ENCODE measurements at places on chromosomes 12 and 14. TPM values are rescaled to one million over a fixed set of nuclear protein-coding genes. Genes with fewer than 3 reads are reported as not detected.

DNA sequence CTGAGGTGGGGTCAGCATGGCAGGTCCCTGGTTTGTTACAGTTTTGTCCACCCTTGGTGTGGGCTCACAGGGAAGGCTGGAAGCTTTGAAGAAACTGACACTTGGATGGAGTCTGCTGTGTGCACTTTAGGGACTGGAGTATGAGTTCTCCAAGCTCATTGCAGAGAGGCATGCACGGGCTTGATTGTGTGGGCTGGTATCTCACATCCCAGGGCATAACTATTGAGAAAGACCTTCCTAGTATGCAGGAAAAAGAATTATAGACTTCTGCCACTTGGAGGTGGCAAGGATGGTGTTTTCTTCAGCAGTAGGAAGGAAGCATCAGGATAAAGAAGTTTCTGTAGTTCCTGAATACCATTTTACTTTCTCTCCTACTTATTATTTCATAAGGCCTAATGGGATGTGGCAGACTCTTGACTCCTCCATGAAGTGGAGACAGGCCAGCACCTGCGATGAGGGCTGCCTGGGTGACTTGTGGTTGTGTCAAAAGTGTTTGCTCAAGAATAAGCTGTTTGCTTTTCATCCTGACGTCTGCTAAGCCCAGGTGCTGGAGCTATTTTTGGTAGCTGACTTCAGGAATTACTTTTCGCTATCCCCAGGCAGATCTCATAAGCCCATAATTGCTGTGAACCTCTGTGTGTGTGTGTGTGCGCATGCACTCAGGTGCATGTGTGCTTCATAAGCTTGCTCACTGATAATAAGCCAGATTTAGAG is 125.8 kb downstream of the KTN1 start:
- no peak for DNase-seq

DNA sequence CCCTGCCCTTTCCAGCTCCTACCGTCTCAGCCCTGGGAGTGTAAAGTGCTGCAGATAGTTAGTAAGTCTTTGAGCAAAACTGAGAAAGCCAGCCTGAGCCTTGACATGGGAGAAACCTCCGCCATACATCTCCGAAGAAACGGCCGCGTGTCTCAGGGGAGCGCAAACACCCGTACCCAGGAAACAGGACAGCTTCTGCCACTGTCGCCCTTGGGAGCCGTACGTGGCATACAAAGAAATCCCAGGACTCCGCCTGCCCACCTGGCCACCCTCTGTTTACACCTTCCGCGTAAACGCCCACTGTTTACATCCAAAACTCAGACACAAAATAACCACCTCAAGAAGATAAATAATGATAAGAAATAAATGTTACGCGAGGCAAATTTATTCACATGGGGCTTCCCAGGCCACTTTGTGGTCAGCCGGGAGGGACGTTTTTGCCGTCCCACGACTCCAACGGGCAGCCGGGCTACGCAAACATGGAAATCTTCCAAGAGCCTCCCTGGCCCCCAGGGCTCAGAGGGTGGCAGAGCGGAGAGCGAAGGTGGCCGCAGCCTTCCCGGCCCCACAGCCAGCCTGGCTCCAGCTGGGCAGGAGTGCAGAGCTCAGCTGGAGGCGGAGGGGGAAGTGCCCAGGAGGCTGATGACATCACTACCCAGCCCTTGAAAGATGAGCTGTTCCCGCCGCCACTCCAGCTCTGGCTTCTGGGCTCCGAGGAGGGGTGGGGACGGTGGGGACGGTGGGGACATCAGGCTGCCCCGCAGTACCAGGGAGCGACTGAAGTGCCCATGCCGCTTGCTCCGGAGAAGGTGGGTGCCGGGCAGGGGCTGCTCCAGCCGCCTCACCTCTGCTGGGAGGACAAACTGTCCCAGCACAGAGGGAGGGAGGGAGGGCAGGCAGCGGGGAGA is at the start of gene BDKRB2:
Gene BDKRB2 (plus strand): TSS at position 689 of the 908 bp plus-strand sequence. CDS start 32,269 bp downstream, outside the sequence.
- peak; percentile 45 for DNase-seq

- no peak for DNase-seq
Observed at GRCh38 chr14:53022593-53022992, 71.7 kb upstream of the FERMT2 start.

DNA sequence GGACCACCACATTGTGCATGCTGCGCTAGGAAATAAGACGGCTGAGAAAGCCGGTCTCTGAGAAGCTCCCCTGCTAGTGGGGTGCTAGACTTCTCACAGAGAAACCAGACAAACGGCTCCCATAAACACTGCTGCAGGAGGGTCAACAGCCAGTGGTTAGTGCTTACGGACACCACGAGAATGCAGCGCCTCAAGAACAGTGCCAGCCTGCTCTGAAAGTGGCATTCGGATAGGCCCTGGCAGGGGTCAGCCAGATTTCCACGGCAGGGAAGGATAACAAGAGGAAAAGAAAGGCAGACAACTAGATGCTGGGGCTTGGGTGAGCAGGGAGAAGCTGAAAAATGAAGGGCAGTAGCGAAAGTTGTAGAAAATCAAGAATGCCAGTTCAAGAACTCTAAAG is 26.4 kb downstream of the PPTC7 start:
- DNase-seq: no peak

DNA sequence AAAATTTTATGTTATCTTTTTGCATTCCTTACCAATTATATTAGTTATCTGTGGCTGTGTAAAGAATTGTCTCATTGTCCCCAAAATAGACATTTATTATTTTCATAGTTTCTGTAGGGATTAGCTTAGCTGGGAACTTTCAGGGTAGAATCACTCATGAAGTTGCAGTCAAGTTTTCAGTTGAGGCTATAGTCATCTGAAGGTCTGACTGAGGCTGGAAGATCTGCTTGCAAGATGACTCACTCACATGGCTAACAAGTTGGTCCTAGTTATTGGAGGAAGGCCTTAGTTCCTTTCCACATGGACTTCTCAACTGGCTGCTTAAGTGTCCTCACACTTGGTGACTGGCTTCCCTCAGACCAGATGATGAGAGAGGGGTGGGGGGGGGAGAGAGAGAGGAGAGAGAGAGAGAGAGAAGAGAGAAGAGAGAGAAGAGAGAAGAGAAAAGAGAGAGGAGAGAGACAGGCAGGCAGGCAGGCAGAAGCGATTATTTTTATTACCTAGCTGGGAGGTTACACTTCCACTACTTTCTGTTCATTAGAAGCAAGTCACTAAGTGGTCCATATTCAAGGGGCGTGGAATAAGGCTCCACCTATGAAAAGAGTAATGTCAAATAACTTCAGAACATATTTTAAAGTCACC is 6.4 kb downstream of the AP5M1 start:
- no peak for DNase-seq

DNA sequence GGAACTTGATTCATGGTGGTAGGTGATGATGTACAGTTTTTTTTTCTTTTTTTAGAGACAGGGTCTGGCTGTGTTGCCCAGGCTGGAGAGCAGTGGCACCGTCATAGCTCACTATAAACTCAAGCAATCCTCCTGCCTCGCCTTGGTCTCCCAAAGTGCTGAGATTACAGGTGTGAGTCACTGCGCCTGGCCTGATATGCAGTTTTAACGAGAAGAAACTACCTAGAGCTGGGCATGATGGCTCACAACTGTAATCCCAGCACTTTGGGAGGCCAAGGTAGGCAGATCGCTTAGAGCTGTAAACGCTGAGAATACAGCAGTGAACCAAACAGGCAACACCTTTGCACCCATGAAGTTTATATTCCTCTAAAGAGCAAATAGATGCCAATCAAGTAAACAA is 13.0 kb upstream of the VPS37B start:
- DNase-seq: no peak

GRCh38 chr12:110001596-110001995 is 2.4 kb downstream of the ANKRD13A start:
- peak; percentile 49 for DNase-seq

DNA sequence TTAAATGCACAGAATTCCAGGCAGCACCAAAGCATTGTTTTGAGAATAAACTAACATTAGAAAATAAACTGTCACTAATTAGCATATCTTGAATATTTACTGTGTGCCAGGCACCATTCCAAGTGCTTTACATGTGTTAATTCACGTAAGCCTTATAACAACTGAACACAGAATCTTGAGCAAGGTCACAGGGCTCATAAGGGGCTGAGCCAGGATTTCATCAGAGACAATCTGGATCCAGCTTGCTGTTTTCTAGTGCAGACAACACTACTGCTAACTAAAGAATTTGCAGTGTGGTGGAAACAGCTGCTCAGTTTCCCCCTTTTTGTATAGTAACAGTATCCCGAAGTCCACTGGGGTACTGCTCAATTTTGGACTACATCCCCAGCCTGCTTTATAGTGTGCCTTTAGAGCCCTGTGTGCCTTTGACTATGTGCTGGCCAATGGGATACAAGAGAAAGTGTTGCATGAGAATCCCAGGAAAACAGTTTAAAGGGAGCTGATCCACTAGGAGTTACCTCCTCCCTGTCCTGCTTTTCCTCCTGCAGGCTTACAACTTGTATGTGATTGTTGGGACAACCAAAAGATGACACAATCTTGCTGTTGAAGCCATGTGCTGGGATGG is 36.0 kb upstream of the RMST start:
- DNase-seq: no peak

GRCh38 chr12:98424726-98425401 is 90.5 kb upstream of the TMPO start:
- DNase-seq: peak; percentile 88

DNA sequence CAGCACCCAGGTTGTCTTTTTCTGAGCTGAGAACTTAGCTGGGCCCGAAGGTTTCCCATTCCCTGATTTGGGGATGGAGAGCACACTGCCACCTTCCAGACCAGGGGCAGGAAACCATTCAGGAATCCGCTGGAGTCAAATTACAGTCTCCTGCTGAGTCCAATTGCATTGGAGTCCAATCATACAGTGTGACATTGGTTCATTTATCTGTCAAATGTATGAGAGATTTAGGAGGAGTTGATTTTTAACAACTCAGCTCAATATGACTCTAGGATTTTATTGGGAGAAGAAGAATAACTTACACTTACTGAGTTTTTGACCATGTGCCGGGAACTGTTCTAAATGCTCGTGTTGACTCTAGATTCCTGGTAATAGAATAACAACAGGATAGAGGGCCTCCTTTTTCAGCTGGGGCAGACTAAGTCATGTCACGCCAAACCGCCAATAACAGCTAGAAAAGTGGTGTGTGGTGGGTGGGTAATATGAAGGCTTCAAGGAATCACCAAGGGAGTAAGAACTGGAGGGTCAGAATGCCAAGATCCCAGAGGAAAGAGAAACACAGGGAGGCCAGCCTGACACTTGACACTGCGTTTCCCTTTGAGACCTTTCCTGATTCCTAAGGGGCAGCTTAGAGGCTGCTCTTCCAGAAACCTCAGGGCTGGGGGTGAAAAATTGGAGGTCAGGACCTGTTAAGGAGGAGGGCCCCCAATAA is 11.5 kb downstream of the SYNDIG1L start:
- no peak for DNase-seq

GRCh38 chr14:100079726-100080005 is 14.4 kb downstream of the EVL start:
- DNase-seq: no peak

DNA sequence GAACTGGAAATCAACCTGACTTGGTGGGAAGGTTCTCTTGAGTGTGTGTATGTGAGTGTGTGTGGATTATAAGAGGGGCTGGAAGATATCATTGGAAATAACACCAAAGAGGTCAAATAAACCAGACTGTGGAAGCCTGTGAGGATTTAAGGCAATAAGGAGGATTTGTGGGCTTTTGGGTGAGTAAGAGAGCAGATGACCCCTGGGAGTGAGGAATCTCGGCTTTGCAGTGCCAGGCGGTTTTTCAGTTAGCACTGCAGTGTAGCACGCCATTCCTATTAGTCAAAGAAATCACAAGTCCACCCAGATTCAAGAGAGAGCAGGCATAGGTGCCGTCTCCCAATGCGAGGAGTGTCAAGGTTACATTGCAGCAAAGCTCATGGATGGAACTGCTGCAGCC is 63.3 kb downstream of the CALM1 start:
- no peak for DNase-seq

GRCh38 chr14:49581209-49582112 is 4.7 kb downstream of the RPS29 start:
- no peak for DNase-seq

- DNase-seq: no peak
Observed at GRCh38 chr14:83594874-83595273, 1935.1 kb upstream of the FLRT2 start.

DNA sequence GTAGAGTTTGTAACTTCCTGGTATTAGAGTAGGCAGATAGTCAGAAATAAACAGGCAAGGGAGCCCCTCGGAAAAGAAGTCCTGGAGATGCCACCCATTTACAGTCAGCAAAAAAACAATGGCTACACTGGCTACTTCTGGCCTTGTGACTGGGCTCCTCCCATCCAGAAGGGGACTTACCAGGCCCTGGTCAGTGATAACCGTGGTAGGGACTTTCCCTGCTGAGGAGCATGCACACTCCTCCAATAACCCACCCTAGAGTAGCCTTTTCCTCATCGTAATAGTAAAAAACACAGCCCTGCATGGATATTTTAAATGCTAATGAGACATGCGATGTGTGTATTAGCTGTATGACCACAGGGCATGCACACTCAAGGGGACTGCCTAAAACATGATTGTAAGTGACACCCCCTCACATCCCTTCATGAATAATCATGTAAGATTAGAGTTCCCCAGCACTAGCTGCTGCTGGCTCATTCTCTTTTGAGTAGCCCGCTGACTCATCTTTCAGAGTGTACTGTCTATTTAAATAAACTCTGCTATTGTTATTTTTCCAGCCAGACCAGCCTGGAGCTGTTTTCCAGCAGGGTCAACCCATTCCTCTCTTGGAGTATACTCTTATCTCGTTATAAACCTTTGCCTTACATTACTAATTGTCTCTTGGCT is 413.8 kb upstream of the TMTC1 start:
- peak; percentile 4 for DNase-seq

KLRC1 gene
- total RNA-seq: not detected

CIT gene
- total RNA-seq: 1.8 TPM

MGP gene
- 154 TPM for total RNA-seq

PSME1 gene
- total RNA-seq: 114 TPM

CD27 gene
- not detected for total RNA-seq

STAC3 gene
- total RNA-seq: 0.40 TPM

CCDC92 gene
- total RNA-seq: 3.9 TPM

LMO3 gene
- under 0.01 TPM for total RNA-seq

KRT3 gene
- total RNA-seq: not detected
